ENCODE measurements at places on chromosomes 1 and 21.

GRCh38 chr21:34536820-34537219 is 24.8 kb upstream of the KCNE1 start:
- DNase-seq: no peak

- DNase-seq: no peak
Observed at GRCh38 chr21:44517175-44517899, 22.7 kb downstream of the KRTAP10-1 start.

GRCh38 chr1:10761503-10762152 is 34.8 kb downstream of the CASZ1 start:
- no peak for DNase-seq

DNA sequence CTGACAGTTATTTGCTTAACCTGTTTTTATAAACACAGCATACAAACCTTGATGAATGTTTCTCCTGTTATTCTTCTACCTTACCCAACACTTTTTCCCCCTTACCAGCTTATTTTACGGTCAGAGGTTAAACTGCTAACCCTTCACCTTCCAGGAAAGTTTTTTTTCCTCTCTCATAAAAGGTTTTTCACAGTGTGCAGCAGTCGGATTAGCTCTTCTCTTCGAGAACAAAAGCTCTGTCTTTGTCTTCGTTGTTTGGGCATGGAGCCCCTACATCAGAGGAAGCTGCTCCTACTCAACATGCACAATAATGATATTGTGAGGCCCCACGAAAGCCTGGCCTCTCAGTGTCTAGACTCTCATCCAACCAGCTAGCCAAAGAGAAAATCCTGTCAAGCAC is 42.0 kb downstream of the DENND1B start:
- DNase-seq: no peak

DNA sequence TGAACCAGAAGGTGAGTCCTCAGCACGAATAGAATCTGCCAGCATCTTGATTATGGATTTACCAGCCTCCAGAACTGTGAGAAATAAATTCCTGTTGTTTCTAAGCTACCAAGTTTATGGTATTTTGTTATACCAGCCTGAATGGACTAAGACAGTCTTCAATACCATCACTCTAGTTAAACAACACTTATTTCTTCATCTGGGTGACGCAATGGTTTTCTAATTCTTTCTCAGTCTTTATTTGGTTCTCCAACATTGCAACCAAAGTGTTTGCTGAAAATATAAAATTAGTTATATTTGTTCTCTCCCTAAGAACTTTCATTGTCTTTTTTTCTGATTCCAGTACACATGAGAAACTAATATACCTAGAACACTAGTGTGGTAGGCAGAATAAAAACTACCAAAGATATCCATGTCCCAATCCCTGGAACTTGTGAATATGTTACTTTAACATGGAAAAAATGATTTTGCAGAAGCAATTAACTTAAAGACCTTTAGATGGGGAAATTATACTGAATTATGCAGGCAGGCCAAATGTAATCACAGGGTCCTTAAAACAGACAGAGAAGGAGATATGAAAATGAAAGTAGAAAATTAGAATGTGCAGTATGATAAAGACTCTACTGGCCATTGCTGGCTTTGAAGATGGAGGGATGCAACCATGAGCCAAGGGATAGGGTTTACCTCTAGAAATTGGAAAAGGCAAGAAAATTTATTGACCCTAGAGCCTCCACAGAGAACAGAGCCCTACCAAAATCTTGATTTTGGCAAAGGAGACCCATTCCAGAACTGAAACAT is 1115.1 kb downstream of the PLA2G4A start:
- DNase-seq: no peak

GRCh38 chr1:116418091-116418830 is 45.2 kb downstream of the ATP1A1 start:
- DNase-seq: peak; percentile 66

DNA sequence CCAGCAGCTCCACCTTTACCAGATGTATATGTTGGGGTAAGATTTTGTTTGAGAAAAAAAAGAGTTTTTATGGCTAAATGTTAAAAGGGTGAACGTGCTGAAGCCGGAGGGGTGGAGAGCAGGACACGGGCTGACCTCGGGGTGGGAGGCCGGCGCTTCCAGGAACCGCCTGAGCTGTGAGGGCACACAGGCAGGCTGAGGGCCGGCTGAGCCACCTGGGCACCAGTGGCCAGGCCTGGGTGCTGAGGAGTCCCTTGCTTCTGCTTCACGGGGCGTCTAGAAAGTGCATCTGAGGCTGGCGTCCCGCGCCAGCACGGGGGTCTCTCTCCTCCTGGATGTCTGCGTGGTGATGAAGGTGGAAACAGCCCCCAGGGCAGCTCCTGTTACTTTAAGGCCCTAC is 33.6 kb upstream of the ADARB1 start:
- no peak for DNase-seq

DNA sequence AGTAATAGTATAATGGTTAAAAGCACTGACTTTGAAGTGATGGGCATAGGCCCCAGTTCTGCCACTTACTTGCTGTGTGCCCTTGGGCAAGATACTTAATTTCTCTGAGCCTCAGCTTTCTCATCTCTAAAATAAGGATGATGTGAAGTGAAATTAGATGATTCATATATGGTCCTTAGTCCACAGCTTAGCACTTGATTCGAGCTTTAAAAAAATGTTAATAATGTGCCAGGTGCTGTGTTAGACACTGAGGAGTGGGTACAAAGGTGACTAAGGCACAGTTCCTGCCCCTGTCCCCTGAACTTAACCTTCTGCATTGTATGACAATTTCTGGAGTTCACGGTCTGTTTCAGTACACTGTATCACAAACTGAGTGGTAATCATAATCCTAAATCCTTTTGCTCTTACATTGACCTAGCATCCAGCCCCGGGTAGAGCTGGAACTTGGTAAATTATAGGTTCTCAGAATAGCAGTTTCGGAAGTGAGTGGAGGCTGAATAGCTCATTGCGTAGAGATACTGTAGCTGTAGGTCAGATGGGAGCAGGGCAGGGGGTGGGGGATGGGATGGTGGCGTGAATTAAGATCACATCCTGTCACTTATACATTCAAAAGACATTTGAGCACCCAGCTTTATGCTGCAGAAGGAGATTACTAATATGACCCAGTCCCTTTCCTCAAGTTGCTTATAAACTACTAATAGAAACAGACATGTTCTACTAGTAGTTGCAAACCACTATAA is 1.5 kb downstream of the ZNF691 start:
- no peak for DNase-seq

- DNase-seq: no peak
Observed at GRCh38 chr21:31566064-31566463, 93.4 kb upstream of the SOD1 start.

- no peak for DNase-seq
Observed at GRCh38 chr1:69121723-69122122, 446.0 kb upstream of the LRRC7 start.

DNA sequence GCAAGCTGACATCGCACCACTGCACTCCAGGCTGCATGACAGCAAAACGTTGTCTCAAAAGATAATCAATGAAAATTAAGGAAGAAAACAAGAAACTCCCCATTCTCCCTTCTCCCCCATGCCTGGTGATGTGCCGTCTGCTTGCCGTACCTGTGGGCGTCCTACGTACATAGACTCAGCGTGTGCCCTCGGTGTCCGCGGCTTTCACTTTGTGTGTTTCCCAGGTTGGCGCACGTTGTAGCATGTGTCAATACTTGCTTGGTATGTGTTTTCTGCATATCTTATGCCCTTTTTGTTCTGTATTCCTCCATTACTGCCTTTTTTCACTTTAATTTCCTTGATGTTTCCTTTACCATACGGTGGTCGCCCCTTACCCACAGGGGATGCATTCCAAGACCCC is 53.8 kb downstream of the PCNT start:
- DNase-seq: no peak

- no peak for DNase-seq
Observed at GRCh38 chr1:164912290-164912689, 353.3 kb downstream of the PBX1 start.

GRCh38 chr1:218813237-218813636 is 360.4 kb upstream of the LYPLAL1 start:
- no peak for DNase-seq

DNA sequence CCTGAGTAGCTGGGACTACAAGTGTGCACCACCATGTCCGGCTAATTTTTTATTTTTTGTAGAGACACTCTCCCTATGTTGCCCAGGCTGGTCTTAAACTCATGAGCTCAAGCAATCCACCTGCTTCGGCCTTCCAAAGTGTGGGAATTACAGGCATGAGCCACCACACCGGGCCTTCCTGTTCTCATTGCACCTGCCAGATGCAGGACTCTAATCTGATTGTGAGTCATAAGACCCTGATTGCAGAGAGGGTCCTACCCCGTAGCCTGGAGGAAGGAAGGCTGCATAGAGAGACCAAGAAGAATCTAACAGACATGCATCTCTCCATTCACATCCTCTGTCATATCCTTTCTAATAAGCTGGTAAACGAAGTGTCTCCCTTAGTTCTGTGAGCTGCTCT is 19.5 kb upstream of the CGN start:
- no peak for DNase-seq

GRCh38 chr1:29032841-29033240 is 90.9 kb downstream of the TMEM200B start:
- no peak for DNase-seq

All from stimulated activated CD8-positive, alpha-beta memory T cell treated with anti-CD3 and anti-CD28 coated beads, Interleukin-4, amount 100 ng/mL, for 4 hours (primary cell).